ENCODE measurements at places on chromosomes 5 and 9.

DNA sequence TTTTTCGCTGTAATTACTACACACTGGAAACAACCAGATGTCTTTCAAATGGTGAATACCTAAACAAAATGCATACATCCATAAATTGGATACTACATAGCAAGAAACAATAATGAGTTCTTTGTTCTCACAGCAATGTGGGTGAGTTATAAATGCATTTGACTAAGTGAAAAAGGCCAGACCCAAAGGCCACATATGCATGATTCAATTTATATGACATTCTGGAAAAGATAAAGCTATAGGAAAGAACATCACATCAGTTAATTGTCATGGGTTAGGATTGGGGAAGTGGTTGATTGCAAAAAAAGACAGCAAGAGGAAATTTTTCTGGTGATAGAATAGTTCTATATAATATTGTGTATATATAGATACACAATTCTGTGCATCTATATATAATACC lies 198.9 kb downstream of the CYLC2 start:
- DNase-seq: no peak

GRCh38 chr5:15002173-15002572 lies 130.6 kb upstream of the ANKH start:
- DNase-seq: no peak

GRCh38 chr9:4152876-4153275 lies 147.0 kb downstream of the GLIS3 start:
- DNase-seq: no peak

DNA sequence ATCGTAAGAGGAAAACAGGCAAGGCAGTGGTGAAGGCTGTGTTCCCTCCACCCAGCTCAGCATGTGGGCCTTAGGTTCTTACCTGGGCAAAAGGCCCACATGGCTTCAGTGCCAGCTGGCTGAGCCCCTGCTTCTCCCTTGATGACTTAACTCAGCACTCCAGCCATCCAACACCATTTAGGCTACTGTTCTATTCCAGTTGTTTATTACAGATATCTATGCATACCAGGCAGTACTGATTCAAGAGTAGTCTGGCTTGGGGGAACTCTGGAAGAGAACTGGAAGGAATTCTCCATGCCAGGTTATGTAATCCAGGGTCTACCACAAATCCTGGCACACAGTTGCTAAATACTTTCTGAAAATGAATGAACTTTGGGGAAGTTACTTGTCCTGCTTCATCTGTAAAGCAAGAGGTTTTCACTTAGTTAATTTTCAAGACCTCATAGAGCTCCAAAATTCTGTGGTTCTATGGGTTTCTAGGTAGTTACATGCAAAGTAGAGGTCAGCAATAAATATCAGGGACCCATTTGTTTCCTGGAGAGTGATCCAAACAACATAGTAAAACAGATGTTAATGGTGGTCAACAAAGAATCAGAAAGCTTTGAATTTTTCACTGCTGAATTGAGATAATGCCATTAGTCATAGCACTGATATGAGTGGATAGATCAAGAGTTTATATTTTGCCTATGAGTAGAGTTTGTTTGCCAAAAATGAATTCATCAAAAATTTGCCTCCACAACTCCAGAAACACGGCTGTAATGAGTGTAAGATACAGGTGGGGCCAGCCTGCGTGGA lies 88.2 kb upstream of the OSMR start:
- DNase-seq: no peak

DNA sequence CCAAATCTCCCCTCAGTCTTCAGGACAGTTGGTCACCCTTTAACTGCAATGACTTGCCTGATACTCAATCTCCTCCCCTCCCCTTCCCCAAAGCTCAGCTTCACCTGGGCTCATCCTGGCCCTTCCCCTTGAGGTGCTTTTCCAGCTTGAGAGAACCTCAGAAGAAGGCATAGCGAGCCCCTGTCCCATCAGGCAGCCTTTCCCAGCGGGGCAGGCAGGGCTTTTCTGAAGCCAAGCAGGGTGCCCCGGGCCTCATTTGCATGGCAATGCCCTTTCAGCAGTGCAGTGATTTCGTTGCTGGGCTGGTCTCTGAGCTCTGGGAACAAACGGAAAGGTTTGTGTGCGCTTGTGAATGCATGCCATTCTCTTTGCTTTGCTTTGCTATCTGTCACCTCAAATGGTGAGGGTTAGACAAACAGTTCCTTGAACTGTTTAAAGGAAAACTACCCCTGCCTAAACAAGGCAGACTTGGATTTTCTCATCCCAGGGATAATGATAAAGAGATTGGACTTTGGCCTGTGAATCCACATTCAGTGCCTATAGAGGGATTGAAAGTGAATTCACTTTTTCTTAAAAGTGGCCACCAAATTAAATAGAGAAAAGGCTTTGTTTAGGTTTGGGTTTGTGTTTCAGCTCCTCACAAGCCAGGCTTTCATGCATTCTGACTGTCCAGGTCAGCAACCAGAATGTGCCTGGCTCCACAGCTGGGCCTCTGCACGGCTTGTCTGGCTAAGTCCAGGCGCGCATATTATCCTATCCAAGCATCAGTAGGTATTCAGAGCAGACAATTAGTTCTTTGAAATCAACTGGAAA lies 165.3 kb downstream of the ZNF608 start:
- no peak for DNase-seq

DNA sequence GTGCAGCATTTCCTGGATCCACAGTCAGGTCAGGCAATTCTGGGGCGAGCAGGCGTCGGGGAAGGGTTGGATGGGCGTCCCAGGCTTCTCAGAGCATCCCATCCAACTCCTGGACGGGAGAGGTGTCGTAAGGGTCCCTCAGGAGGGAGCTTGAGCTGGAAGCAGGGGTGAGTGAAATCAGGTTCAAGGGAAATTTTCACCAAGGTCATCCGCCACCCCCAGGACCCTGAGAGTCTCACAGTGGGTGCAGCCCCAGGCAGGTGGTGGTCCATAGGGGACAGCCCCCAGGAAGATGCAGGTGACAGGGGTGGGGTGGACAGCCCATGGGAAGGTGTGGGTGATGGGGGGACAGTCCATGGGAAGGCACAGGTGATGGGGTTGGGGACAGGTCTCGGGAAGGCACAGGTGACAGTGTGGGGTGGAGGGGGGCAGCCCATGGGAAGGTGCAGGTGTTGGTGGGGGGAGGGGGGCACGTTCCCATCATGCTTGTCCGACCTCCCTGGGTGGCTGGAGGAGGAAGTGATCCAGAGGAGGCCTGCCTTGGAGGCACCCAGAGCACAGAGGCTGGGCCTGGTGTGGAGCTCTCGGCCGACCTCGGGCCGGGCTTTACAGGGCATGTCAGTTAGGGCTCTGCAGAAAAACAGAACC lies 48.9 kb downstream of the AHRR start:
- no peak for DNase-seq

DNA sequence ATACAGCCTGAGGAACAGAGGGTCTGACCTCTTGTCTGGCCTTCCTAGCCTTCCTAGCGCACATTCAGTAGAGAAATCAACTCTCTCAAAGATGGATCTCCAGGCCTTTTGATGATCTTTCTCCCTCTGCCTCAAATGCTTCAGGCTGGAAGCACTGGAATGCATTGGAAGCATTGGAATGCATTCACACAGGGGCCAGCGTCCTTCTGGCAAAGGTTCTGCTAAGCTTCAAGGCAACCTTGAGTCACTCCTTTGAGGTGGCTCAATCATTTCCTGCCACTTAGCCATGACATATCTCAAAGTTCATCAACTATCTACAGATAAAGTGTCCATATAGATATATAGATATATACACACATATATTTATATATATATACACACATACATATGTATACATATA lies 42.9 kb downstream of the OR2K2 start:
- no peak for DNase-seq

- DNase-seq: no peak
These were observed 113.4 kb downstream of the EHMT1 start for GRCh38 chr9:137731947-137732813.

- no peak for DNase-seq
These were observed 16.5 kb upstream of the PRSS3 start for GRCh38 chr9:33778700-33779351.

DNA sequence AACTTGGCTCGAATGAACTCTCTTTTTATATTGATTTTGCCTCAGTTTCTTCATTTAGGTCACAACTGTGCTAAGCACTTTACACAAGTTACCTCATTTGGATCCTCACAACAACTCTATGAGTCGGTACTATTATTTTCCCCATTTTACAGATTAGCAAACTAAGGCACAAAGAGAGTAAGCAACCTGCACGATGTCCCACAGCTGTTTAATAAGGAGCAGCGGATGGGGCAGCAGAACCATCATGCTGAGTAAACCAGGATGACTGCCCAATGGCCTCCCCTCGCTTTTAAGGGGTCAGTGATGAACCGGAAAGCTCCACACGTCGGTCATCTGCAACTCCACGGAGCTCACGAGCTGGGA lies 607 bp downstream of the PRELID2 start:
- DNase-seq: no peak

- DNase-seq: peak; percentile 71
These were observed 709 bp downstream of the IQGAP2 start for GRCh38 chr5:76403766-76404222.

DNA sequence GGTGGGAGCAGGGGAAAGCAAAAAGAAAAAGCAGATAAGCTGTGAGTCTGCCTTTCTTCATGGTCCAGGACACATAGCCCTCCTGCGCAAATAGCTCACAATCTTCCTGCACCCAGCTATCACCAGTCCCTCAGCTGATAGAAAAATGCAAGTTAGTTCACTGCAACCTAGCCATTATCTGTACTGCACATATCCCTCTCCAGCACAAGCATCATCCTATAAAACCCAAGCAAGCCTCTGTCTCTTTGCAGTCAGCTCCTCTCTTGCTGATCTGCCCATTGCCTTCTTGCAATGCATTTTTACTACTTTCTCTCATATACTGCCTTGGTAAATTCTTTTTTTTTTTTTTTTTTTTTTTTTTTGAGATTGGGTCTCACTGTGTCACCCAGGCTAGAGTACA lies 20.0 kb upstream of the MSANTD3 start:
- no peak for DNase-seq

DNA sequence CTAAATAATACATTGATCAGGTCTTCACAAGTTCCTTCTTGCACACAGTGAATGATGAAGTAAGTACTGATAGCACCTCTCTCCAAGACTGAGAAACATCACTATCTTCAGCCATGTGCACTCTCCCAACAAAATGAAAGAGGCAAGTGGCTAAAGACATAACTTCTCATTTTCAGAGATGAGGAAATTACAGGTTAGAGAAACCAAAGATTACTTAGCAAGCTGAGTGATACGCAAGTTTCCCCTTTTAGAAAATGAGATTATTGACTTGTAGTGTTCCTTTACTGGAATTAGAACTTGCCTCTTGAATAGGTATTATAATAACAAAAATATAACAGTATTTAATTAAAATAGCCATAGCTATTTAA lies 21.6 kb downstream of the CEMIP2 start:
- no peak for DNase-seq

- DNase-seq: no peak
These were observed 18.1 kb upstream of the SSBP2 start for GRCh38 chr5:81768935-81769452.

GRCh38 chr9:131046581-131047202 lies 37.7 kb downstream of the LAMC3 start:
- DNase-seq: no peak

- no peak for DNase-seq
These were observed 27.1 kb downstream of the ZNF608 start for GRCh38 chr5:124719113-124719967.

- DNase-seq: no peak
These were observed 183.7 kb downstream of the PDE4D start for GRCh38 chr5:59709846-59710245.

DNA sequence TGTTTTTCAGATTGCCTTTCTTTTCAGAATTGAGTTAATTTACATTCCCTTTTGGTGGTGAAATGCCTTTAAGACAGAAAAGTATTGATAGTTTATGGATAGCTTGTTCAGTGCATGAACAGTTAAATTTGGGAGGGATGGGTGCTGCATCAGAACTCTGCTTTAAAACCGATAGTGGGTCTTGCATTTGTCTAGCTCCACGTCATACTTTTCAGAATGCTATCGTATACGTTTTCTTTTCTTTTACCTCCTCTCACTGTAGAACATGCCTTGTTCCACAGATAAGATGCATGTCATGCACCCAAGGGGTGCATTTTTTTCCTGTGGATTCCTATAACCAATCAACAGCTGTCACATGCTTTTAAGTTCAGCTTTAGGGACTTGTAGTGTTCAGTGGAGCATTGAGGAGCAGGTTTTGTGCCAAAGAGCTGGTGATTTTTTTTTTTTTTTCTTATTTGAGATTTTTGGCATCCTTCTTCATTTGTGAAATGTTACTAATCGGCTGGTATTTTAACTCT lies 2.3 kb downstream of the SLC44A1 start:
- no peak for DNase-seq

GRCh38 chr9:80177949-80178480 lies 606.2 kb downstream of the TLE4 start:
- DNase-seq: no peak

DNA sequence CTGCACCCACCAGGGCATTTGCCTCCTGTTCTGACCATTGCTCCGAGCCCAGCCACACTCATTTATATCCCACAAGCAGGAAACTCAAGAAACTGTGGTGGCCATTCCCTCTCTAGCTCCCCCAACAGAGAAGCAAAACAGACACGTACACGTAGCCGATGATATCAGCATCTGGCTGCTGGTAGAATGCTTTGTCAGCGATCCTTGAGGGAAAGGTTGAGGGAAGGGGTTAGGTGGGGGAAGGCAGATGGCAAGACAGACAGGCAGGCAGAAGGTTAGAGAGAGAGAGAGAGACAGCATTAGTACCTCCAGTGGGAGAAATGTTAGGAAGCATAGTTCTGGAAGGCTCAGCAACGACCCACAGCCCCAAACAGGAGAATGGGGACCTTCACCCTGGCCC lies 7.8 kb downstream of the HIGD2A start:
- DNase-seq: no peak

DNA sequence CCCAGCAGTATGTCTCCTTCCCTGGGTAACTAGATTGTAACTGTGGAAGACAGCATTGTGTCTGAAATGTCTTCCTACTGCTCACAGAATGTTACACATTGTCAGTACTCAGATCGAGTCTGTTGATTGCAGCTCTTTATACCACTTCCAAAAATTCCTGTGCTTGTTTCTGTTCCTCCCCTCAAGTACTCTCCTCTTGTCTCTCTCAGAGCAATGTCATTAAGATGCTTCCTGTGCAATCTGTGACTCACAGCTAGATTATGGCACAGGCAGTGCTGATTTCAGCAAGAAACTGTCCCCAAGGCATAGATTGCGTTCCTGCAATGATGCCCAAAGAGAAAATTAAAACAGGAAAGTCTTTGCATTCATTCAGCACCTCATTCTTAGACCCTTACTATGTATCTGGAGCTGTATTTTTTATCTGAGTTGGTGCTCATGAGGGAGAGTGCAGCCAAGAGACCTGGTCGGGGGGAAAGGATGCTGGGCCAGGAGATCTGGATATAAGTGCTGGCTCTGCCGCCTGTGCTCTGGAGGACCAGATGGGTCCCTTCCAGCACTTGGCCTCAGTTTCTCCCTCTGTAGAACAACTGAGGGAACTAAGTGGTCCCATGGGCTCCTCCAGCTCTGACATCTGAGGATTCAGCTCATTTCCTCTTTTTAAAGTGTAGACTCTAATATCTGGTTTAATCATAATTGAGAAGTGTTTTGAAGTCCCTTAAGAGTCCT lies 40.8 kb upstream of the GNPDA1 start:
- no peak for DNase-seq

GRCh38 chr5:168057905-168058304 lies 233.5 kb upstream of the WWC1 start:
- DNase-seq: no peak

GRCh38 chr5:53730943-53731342 lies 170.5 kb downstream of the NDUFS4 start:
- DNase-seq: no peak

All from activated gamma-delta T cell (primary cell).